Type B pancreatic cell (in vitro differentiated cells): ENCODE measurements at places on chromosomes 3 and 15.
A peak's percentile ranks its signal among the peaks of the same experiment; 100 is the strongest.

DNA sequence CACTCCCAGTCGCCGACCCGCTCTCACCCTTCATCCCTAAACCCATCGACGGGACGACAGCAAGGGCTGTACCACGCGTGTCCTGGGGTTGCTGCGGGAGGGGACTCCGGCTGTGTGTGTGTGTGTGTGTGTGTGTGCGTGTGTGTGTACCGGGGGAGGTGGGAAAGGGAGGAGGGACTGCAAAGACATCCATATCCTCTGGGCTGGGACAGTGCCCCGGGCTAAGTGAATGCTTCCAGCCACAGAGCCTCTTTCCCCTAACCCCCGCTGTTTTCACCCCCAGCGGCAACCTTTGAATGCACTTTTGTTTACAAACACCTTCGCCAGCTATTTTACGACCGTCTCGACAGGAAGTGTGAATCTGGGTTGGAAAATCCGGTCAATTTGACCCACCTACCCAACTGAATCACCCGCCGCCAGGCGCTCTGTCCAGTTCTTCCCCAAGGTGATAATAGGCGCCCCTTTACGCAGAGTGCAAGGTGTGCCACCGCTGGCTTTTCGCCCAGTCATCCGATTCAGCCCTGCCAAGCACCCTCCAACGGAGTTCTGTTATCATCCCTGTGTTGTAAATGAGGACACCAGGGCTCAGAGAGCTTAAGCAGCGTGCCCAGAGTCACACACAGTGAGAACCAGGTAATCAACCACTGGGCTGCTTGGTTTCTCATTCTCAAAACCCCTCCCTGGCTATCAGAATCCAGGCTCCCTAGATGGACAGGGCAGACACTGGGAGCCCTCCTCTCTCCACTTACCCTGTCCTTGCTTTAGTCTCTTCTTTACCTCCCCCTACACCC, 739 bp upstream of the AMOTL2 start:
- no peaks in the 10 kb centered on the region for H3K27me3 ChIP-seq
- H3K36me3 ChIP-seq: peaks cover 10% of the 10 kb centered on the region
- no peak for DNase-seq
- peak overlapping the region; percentile 96 for H3K4me3 ChIP-seq

- H3K27ac ChIP-seq: no peak overlapping the region
- H3K4me1 ChIP-seq: peaks cover 35% of the 10 kb centered on the region
- H3K4me3 ChIP-seq: no peak overlapping the region
- no peak for DNase-seq
Measured at GRCh38 chr3:49403891-49404290, 7.9 kb downstream of the RHOA start.

DNA sequence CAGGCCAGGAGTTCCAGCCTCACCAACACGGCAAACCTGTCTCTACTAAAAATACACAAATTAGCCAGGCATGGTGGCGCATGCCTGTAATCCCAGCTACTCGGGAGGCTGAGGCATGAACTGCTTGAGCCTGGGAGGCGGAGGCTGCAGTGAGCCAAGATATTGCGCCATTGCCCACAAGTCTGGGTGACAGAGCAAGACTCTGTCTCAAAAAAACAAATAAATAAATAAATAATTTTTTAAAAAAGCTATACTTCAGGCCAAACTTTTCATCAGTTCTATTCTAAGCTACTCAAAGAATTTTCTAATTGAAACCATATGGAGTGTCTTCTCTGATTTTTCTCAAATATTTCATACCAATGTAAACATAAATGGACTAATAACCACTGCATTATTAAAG, 43.5 kb downstream of the PHC3 start:
- H3K27me3 ChIP-seq: no peaks in the 10 kb centered on the region
- no peak overlapping the region for H3K27ac ChIP-seq
- H3K36me3 ChIP-seq: peaks cover 34% of the 10 kb centered on the region
- no peaks in the 10 kb centered on the region for H3K4me1 ChIP-seq
- H3K4me3 ChIP-seq: no peak overlapping the region

DNA sequence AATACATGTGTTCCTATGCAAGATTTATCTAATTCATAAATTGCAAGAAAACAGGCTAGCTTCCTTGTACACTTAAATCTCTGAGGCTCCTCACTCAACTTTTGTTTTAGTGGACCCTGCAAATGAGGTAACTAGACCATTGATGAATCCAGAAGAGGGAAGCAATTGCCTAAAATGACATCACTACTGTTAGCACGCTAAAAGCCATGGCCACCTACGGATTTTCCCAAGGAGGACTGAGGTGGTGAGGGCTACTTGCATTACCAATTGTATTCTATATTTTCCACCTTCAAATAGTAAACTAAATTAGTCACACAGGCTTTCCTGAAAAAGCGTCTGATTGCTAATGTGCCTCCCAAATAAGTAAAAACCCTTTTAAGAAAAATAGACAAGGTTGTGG, 140.7 kb downstream of the GADL1 start:
- H3K36me3 ChIP-seq: no peaks in the 10 kb centered on the region
- no peak overlapping the region for H3K27ac ChIP-seq
- no peak overlapping the region for H3K4me3 ChIP-seq

DNA sequence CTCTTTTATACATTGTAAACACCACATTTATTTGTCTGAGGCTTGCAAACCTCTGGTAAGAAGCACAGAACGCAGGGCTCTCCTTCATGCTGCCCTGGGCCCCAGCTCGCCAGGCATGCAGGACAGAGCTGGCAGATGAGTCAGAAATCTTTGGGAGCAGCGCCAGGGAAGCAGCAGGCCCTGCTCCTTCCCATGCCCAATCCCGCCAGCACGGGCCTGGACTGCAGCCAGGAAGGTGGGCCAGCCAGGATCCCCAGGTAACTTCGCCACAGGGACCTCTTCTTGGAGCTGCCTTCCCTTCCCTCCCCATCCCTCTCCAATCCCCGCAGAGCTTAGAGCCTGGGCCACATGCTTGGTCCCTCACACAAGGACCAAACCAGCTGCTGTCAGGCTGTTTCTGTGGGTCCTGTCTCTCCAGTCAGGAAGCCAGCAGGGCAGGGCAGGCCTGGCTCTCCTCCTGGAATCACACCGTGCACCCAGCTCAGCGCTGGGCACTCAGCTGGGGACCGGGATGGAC, 8.8 kb downstream of the STOML1 start:
- H3K36me3 ChIP-seq: peaks cover 5% of the 10 kb centered on the region
- no peak for DNase-seq
- H3K27ac ChIP-seq: no peak overlapping the region

DNA sequence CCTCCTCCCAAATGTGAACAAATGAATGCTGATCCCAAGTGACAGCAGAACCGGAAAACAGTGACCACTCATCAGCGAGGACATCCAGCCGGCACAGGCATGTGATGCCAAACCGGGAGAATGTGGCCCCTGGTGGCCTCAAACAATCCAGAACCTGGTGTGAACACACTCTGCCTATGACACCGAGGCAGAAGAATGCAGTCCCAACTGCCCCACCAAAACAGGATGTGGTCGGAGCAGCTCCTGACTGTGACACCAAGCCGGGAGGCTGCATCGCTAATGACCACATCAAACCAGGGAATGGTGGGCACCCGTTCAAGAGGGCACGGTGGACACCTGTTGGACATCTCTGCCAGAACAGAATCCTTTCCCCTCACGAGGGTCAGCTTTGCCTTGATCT, 15.4 kb downstream of the SCN5A start:
- DNase-seq: no peak
- H3K36me3 ChIP-seq: no peaks in the 10 kb centered on the region
- H3K4me3 ChIP-seq: no peak overlapping the region
- H3K27ac ChIP-seq: no peak overlapping the region

DNA sequence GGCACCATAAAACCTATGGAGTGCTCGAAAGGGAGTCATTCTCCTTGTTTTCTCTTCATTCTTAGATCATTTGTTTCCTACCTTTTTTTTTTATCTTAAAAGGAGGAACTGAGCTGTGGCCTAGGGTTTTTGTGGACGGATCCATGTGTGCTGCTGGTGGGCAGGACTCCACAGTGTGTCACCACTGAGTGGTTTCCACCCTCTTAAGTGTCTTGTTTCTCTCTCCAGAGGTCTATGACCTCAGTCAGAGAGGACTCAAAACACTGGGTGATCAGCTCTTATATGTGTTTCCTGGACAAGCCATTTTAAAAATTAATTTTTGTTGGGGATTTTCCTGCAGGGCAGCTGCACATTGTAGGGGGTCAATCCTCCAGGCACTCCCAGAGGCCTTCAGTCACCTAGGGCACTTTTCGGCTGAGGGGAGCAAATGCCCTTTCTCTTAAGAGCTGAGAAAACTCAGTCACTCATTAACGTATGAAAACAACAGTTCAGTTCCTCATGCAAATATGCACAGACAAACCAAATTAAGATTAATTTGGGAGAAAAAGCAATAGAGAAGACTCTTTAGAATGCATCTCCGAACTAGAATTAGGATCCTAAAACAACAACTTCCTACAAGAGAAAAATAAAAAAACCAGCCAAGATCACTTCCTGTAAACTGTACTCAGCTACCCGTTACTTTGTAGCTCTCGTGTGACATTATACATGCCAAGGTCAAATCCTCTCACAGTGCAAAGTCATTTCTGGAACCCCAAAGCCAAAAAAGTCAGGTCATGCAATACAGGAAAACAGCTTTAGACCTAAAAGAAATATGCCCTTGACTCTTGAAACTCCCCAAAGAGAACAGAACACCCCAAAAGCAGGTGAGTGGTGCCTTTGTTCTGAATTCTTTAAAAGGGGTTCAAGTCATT, 27.6 kb upstream of the FAM3D start:
- H3K36me3 ChIP-seq: no peaks in the 10 kb centered on the region
- peaks cover 7% of the 10 kb centered on the region for H3K27me3 ChIP-seq
- no peaks in the 10 kb centered on the region for H3K4me1 ChIP-seq
- no peak overlapping the region for H3K27ac ChIP-seq

DNA sequence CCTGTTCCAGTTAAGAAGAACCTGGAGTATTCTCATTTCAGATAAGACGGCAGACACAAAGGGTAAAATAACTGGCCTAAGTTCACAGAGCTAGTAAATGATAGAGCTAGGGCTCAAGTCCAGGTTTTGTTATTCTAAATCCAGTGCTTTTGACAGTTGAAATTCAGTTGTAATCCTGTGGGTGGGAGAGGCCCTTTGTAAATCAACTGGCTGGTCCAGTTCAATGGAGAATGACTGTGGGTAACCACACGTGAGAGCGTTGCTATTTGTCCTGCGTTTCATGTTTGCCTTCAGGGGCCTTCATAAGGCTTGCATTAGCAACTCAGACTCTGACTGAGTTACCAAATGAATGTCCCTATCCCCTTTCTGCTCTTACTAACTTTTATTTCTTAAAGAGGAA, 24.2 kb upstream of the CD96 start:
- H3K4me1 ChIP-seq: peaks cover 27% of the 10 kb centered on the region
- H3K4me3 ChIP-seq: peak overlapping the region; percentile 67
- peak overlapping the region; percentile 84 for H3K27ac ChIP-seq
- no peaks in the 10 kb centered on the region for H3K27me3 ChIP-seq
- H3K36me3 ChIP-seq: no peaks in the 10 kb centered on the region

- peaks cover 13% of the 10 kb centered on the region for H3K4me1 ChIP-seq
- DNase-seq: no peak
Measured at GRCh38 chr15:36782681-36783080, 203.3 kb downstream of the CDIN1 start.

GRCh38 chr3:46884929-46885328, 7.4 kb downstream of the PTH1R start:
- no peak for DNase-seq
- peaks cover 12% of the 10 kb centered on the region for H3K36me3 ChIP-seq
- H3K4me1 ChIP-seq: peaks cover 36% of the 10 kb centered on the region
- H3K4me3 ChIP-seq: peak overlapping the region; percentile 88
- H3K27ac ChIP-seq: peak overlapping the region; percentile 5

DNA sequence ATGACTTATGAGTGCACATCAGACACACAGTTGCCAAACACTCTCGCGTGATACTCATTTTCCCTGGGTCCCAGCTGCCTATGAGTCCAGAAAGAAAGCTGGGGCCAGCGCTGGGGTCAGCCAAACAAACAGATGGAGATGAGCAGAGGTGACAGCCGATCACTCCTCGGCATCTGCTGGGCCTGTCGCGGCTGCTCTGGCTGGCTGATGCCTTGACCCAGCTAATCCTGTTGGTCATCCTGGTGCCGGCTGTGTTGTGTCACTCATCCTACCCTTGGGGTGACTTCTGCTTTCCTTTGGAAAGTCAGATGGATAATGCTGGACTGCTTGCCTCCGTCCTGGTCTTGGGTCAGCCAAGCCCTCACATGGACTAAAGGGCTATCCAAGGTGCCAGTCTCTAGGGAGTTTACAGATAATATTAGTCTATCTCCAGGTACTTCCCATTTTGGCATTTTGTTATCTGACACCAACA, 105.3 kb upstream of the PDZRN3 start:
- H3K27me3 ChIP-seq: no peaks in the 10 kb centered on the region
- H3K36me3 ChIP-seq: no peaks in the 10 kb centered on the region
- peaks cover 32% of the 10 kb centered on the region for H3K4me1 ChIP-seq
- no peak overlapping the region for H3K27ac ChIP-seq
- no peak for DNase-seq

- no peak for DNase-seq
- no peak overlapping the region for H3K27ac ChIP-seq
- peaks cover 14% of the 10 kb centered on the region for H3K4me1 ChIP-seq
- H3K4me3 ChIP-seq: no peak overlapping the region
- no peaks in the 10 kb centered on the region for H3K27me3 ChIP-seq
- H3K36me3 ChIP-seq: peaks cover 38% of the 10 kb centered on the region
Measured at GRCh38 chr15:76939715-76940114, 8.2 kb downstream of the RCN2 start.

GRCh38 chr3:160950542-160950941, 154.6 kb downstream of the B3GALNT1 start:
- no peak overlapping the region for H3K27ac ChIP-seq
- H3K27me3 ChIP-seq: no peaks in the 10 kb centered on the region
- H3K4me3 ChIP-seq: no peak overlapping the region
- DNase-seq: no peak

- peaks cover 36% of the 10 kb centered on the region for H3K27me3 ChIP-seq
- no peaks in the 10 kb centered on the region for H3K36me3 ChIP-seq
- no peak overlapping the region for H3K27ac ChIP-seq
- H3K4me3 ChIP-seq: no peak overlapping the region
Measured at GRCh38 chr3:14899993-14900618, 47.3 kb upstream of the NR2C2 start.

DNA sequence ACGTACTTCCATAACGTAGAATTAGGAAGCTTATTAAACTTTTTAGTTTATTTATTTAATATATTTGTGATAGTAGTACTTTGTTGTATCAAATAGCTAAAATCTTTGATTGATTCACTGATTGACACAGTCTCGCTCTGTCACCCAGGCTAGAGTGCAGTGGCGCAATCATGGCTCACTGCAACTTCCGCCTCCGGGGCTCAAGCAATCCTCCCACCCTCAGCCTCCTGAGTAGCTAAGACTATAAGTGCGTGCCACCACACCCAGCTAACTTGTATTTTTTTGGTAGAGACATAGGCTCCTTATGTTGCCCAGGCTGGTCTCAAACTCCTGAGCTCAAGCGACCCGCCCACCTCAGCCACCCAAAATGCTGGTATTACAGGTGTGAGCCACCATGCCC, 5.7 kb downstream of the APH1B start:
- peaks cover 9% of the 10 kb centered on the region for H3K4me1 ChIP-seq
- DNase-seq: no peak
- H3K27ac ChIP-seq: no peak overlapping the region
- H3K27me3 ChIP-seq: no peaks in the 10 kb centered on the region
- no peak overlapping the region for H3K4me3 ChIP-seq
- no peaks in the 10 kb centered on the region for H3K36me3 ChIP-seq
